ENCODE measurements at places on chromosomes 6 and 20.

- DNase-seq: no peak
Measured at GRCh38 chr20:40687384-40688128, 1.5 kb downstream of the MAFB start.

GRCh38 chr6:50380406-50381098 lies 330.8 kb upstream of the DEFB112 start:
- no peak for DNase-seq

DNA sequence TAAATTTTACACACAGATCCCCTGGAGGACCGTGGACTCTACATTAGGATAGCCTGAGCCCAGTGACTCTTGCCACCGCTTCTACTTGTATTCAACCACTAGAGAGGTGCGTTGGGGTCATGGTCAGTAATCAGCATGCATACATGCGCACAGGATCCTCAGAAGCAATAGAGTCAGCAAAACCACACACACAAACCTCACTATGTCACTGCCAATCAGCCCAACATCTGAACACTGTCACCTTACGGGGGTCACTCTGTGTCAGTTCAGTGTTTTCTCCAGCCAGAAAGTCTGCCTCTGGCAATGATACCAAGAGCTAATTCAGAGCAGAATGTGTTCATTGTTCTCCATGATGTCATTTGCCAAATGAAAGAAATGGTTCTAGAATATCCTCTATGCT lies 225.3 kb downstream of the KHDC1L start:
- no peak for DNase-seq

GRCh38 chr6:3456395-3456897 lies 404 bp downstream of the SLC22A23 start:
- no peak for DNase-seq

DNA sequence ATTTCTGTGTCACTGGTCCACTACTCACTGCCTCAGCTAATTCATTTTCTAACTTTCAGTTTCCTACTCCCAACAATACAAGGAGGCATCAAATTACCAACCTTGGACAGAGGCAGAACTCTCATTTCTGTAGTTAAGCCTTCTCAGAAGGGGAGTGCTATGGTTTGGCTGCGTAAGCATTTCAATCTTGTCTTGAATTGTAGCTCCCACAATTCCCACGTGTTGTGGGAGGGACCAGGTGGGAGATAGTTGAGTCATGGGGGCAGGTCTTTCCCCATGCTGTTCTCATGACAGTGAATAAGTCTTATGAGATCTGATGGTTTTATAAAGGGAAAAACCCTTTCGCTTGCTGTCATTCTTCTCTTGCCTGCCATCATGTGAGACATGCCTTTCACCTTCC lies 22.9 kb downstream of the HLA-DRA start:
- DNase-seq: no peak
